CD4-positive, alpha-beta T cell treated with Interleukin-2 at 100 ng/mL for 4 hours (primary cell): ENCODE measurements at places on chromosomes 3 and 15.

GRCh38 chr15:46077220-46077619 is 442.4 kb downstream of the SQOR start:
- no peak for DNase-seq

DNA sequence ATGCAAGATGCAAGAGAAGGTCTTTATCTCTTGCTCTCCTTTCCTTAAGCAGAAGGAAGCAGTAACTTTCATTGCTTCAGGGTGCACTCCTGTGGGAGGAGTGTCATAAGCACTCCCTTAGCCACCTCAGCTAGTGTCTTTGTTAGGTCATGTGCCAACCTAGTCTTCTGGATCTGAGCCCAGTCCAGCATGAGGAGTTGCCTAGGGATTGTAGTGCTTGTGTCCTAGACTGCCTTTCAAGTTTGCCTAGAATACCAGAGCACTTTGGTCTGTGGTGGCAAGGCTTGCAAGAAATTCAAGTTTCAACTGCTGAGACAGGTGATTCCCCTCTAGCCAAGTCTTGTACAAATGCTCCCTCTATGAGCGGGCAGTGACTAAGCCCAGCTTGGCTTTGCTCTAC is 633.6 kb downstream of the ZNF385D start:
- DNase-seq, result no peak

- no peak for DNase-seq
Observed at GRCh38 chr15:59924812-59925522, 79.1 kb upstream of the FOXB1 start.

GRCh38 chr3:151366993-151367392 is 17.6 kb downstream of the P2RY12 start:
- DNase-seq, result no peak

GRCh38 chr3:45261333-45262110 is 35.4 kb upstream of the TMEM158 start:
- no peak for DNase-seq

DNA sequence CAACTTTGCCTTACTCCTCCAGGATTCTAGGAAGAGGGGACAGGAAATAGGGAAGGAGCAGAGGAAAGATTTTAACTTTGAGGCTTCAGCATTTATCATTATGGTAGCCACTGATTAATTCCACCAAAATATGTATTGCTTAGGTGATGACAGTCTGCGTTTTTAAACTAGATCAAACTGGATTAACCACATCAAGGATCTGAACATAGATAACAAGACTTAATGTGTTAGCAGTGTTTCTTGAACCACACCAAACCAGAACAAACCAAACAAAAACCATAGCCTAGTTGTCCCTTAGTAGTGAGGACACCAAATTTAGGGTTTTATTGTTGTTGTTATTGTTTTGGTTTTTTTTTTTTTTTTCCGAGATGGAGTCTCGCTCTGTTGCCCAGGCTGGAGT is 113.5 kb upstream of the LMOD3 start:
- peak; percentile 40 for DNase-seq

- no peak for DNase-seq
Observed at GRCh38 chr3:136685882-136686281, 66.3 kb downstream of the STAG1 start.

DNA sequence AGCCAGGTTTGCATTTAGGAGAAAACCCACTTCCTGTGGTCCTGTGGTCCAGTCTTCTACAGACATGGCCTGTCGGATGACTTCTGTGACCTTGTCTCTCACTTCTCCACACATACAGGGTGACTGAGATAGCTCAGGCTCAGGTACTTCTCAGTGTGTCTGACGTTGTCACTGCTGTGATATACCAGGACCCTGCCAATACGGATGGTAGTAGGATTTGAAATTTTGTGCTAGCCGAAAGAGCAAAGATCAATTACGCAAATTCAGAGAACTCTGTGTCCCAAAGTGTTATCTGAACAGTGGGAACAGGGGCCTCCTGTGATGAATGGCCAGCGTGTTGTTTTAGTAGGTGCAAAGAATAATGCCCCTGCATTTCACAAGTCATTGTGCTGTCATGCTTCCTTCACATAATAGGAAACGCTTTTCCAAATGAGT is 128.9 kb downstream of the MCTP2 start:
- DNase-seq, result no peak

- DNase-seq, result no peak
Observed at GRCh38 chr15:61449186-61449702, 220.1 kb upstream of the RORA start.

GRCh38 chr3:149009732-149010131 is 18.4 kb downstream of the GYG1 start:
- peak; percentile 64 for DNase-seq

- no peak for DNase-seq
Observed at GRCh38 chr3:171183042-171183441, 156.5 kb upstream of the SLC2A2 start.

DNA sequence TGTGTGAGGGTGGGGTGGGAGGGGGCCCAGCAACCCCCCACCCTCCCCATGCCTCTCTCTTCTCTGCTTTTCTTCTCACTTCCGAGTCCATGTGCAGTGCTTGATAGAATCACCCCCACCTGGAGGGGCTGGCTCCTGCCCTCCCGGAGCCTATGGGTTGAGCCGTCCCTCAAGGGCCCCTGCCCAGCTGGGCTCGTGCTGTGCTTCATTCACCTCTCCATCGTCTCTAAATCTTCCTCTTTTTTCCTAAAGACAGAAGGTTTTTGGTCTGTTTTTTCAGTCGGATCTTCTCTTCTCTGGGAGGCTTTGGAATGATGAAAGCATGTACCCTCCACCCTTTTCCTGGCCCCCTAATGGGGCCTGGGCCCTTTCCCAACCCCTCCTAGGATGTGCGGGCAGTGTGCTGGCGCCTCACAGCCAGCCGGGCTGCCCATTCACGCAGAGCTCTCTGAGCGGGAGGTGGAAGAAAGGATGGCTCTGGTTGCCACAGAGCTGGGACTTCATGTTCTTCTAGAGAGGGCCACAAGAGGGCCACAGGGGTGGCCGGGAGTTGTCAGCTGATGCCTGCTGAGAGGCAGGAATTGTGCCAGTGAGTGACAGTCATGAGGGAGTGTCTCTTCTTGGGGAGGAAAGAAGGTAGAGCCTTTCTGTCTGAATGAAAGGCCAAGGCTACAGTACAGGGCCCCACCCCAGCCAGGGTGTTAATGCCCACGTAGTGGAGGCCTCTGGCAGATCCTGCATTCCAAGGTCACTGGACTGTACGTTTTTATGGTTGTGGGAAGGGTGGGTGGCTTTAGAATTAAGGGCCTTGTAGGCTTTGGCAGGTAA is 8.1 kb downstream of the FAM131A start:
- DNase-seq, result no peak
